ENCODE measurements at places on chromosomes 7 and 10.

- DNase-seq: no peak
- no peak overlapping the region for H3K27ac ChIP-seq
- H3K4me1 ChIP-seq: no peaks in the 10 kb centered on the region
These were observed 317.9 kb upstream of the ZNF32 start for GRCh38 chr10:43966571-43966965.

- no peak overlapping the region for H3K4me3 ChIP-seq
- peaks cover 3% of the 10 kb centered on the region for H3K27me3 ChIP-seq
- no peak for DNase-seq
- no peaks in the 10 kb centered on the region for H3K4me1 ChIP-seq
- H3K27ac ChIP-seq: no peak overlapping the region
These were observed 17.7 kb downstream of the NPY start for GRCh38 chr7:24301703-24302102.

DNA sequence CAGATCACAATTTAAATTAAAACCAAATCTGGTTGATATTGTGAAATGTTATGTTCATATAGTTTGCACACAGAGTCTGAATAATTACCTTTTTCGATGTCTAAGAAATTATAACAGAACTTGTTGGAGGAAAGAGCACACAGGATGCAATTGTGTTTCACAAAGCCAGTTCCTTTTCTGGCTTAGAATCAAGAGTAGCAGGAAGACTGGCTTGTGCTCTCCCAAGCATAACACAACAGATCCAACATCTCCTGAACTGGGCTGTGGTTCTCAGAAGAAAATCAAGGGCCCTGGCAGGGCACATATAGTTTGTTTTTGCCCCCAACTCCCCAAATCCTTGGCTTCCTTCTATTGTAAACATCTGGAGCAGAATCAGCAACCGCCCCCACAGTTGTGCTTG is 62.7 kb downstream of the LRRC4 start:
- DNase-seq: no peak
- peaks cover 3% of the 10 kb centered on the region for H3K36me3 ChIP-seq
- H3K4me3 ChIP-seq: no peak overlapping the region
- no peaks in the 10 kb centered on the region for H3K4me1 ChIP-seq

DNA sequence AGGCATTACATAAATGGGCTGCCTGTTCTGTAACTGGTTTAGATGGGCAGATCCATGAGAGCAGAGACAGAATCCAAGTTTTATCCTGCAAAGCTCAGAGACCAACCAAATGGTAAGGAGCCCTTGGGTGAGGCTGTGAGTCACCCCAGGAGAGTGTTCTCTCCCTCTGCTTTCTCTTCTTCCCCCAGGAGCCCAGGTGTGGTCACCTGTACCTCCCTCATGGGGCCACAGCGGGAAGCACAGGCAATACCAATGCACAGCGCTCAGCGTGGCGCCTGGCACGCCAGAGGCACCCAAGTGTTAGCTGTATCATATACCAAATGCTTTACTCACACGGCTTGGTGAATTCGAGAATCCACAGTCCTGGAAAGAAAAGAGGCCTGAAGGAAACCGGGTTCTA is 39.4 kb downstream of the CTBP2 start:
- DNase-seq: no peak
- no peaks in the 10 kb centered on the region for H3K27me3 ChIP-seq
- no peak overlapping the region for H3K27ac ChIP-seq
- H3K36me3 ChIP-seq: no peaks in the 10 kb centered on the region
- H3K4me1 ChIP-seq: no peaks in the 10 kb centered on the region

DNA sequence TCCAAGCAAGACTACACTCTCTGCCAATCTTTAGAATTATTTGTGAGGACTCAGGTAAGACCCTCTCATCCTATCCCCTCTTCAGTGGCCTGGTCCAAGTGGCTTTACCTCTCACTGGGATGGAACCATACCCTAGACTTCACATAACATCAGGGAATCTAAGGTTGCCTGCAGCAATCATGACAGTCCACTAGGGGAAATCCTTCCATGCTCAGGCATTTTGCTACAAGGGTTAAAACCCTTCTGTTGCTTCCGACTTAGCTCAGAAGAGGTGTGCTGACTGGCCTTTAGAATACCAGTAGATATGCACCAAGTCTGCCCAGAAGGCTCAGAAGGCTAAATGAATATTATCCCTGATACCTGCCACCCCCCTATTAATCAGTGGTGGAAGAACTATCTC is 24.9 kb upstream of the NPS start:
- H3K27ac ChIP-seq: no peak overlapping the region
- no peaks in the 10 kb centered on the region for H3K36me3 ChIP-seq
- no peak overlapping the region for H3K4me3 ChIP-seq

GRCh38 chr10:133009218-133009950 is 67.0 kb upstream of the CFAP46 start:
- H3K36me3 ChIP-seq: no peaks in the 10 kb centered on the region
- no peak overlapping the region for H3K4me3 ChIP-seq
- H3K27ac ChIP-seq: no peak overlapping the region
- no peaks in the 10 kb centered on the region for H3K4me1 ChIP-seq
- H3K27me3 ChIP-seq: no peaks in the 10 kb centered on the region

DNA sequence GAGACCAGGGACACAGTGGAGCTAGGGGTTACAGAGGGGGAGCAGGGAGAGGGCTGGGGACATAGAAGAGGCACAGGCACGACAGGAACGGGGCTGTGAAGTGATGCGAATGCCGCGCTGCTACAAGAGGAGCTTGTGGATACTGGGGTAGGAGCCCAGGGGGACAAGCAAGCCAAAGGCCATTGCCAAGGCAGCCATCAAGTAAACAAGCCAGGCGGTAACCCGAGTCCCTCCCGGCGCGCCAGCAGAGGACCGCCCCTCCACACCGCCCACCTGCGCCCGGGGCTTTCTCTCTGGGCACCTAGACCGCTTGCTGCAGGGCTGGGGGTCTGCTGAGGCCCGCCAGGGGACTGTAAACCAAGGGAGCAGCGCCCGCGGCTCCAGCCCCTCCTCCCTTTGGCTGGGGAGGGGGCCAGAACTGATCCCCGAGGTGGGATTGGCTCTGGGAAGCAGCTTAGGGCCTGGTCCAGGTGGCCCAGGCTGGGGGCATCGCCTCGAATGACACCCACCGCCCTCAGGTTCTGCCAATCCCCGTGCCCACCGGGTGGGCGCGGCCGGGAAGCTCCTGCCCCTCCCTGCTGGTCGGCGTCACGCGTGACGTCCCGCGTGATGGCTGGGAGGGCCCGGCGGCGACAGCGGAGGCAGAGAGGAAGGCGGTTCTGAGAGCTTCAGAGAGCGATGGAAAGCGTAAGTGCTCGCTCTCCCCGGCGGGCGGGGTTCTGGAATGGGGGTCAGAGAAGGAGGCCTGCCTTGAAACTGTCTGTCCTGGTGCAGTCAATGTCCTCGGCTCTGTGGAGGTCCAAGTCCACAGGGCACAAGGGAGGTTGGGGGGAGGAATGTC is 982 bp downstream of the SFXN3 start:
- no peaks in the 10 kb centered on the region for H3K27me3 ChIP-seq
- peak overlapping the region; percentile 99 for H3K4me3 ChIP-seq
- peaks cover 38% of the 10 kb centered on the region for H3K4me1 ChIP-seq
- peak overlapping the region; percentile 97 for H3K27ac ChIP-seq
- peak; percentile 93 for DNase-seq

All from CD4-positive, alpha-beta T cell (primary cell).